B cell (primary cell): ENCODE measurements at places on chromosomes 2 and 18.

DNA sequence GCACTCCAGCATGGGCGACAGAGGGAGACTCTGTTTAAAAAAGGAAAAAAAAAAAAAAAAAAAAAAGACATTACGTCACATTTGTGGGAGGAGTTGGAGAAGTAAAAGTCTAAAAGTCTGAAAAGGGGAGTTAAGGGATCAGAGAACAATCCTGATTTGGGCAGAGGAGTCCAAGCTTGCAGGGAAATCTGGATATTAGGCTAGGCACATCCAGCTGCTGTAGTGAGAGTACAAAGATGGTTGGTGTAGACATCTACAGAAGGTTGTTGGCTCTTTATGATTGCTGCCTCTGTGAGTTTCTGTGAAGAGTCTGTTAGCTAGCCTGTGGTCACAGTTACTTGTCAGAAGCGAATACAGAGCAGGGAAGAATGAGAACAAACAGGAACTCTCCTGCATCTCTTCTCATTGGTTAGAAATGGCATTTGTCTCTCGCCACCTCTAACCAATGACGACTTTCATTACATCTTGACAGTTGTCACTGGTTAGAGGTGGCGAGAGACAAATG lies 3.3 kb upstream of the OSBPL6 start:
- no peak for DNase-seq

DNA sequence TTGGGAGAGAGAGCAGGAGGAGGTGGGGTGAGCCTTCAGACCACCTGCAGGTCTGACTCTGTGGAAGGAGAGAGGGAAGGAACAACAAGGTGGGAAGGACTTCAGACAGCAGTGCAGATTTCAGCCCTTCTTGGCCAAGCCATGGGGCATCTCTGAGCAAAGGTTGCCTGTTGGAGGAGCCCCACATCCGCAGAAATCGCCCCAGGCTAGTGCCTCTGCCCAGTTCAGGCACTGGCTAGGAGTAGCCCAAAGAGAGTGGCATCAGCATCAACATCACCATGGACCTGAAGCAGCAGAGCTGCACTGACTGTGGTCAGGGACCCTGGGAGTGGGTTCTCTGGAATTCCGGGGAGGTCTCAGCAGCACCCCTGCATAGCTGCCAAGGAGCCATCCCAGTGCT lies 10.2 kb downstream of the GPR55 start:
- DNase-seq: no peak

DNA sequence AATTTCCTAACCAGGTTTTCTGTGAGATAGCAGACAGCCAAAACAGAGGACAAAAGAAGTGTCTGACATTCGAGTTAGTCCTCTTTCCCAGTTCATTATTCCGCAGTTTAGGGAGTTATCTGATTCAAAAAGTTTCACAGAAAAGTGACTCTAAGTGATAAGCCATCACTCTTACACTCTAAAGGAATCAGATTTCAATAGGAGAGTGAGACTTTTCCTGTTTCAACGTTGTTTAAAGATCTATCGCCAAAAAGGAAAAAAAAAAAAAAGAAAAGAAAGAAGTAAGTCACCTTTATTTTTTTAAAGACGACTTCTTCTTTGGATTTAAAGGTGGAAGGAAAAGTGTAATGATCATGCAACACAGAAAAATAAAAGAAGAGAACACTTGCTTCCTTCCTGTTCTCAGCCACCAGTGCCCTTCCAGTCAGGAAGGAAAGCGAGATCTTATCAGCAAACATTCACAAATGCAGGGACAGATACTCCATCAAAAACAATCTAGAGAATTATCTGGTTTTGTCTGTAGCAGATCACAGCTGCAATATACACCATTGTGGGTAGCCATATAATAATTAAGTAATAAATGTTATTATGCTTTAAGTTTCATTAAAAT lies 49.8 kb downstream of the TFPI start:
- no peak for DNase-seq

DNA sequence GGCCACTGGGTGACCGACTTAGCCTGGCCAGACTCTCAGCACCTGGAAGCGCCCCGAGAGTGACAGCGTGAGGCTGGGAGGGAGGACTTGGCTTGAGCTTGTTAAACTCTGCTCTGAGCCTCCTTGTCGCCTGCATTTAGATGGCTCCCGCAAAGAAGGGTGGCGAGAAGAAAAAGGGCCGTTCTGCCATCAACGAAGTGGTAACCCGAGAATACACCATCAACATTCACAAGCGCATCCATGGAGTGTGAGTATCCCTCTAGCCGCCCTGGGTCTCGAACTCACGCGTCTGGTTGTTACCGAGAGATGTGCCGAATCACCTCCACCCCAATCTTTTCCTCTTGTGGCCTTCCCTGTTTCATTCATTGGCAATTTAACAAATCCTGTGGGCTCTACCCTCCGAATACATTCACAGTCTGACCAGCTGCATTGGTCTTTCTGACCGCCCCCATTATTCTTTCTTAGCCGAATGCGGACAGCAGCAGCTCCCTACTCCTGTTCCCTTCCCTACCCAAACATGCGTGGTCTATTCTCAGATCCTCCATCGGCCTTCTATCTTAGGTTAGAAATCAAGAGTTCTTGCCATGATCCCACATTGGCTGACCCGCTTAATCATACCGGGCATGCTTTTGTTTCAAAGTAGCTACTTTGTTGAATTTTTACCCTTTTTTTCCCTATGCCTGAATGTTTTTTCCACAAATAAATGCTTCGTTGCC lies 631 bp downstream of the RPL31 start:
- DNase-seq: no peak

DNA sequence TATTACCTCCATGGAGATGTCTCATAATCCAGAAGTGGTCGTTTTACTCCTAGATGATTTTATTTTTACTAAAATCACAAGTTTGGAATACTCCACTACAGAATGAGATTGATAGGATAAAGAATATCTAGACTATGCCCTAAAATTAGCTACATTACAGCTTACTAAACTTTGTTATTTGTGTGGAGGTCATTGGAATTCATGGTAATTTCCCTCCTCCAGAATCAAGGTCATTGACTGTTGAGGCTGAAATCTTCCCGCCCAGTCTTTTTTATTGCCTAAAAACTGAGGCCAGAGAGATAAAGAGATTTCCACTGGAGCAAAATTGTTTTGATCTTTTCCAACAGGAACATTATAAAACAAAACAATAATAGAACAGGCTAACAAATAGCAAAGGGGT lies 35.0 kb downstream of the ITGB6 start:
- DNase-seq: no peak

GRCh38 chr2:220855296-220855695 lies 716.8 kb downstream of the EPHA4 start:
- DNase-seq: no peak
